ENCODE measurements at places on chromosomes 4 and X.

DNA sequence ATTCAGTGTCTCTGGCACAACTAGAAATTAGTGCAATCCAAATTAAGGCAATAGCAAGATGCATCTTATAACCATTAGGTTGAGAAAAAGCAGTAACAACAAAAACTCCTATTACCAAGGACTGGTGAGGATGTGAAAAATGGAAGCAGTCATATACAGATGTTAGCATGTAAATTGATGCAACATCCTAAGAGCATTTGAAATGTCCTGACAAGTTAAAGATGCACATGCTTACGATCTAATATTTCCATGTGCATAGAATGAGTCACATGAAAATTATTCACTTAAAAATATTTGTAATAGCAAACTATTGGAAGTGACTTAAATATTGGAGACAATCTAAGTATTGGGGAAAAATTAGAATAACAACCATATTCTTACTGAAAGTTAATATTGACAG lies 163.0 kb downstream of the FAM13A start:
- no peak for DNase-seq

DNA sequence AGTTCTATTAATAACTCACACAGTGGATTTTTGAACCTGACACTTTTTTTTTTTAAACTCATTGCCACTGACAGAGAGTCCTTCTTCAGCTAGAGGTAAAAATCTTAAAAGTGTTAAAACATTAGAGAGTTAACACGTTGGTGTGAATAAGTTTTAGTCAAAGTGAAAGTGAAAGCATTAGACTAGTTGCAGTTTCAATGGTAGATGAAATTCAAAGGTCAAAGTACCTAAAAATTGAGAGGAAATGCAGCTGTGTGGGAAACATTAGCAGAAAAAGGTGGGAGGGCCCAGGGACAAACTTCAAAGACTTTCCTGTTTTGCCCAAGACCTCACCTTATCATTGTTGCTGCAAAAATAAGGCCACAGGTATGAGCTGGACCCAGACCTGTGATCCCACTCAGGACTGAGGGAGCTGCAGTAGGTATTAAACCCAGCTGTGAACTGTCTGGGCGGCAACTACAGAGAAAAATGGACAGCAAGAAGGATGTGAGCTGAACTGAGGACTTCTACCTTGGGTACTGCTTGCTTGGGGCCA lies 17.6 kb upstream of the GABRA4 start:
- no peak for DNase-seq

- DNase-seq: no peak
These were observed 411.1 kb downstream of the TRIML1 start for GRCh38 chr4:188550296-188550695.

DNA sequence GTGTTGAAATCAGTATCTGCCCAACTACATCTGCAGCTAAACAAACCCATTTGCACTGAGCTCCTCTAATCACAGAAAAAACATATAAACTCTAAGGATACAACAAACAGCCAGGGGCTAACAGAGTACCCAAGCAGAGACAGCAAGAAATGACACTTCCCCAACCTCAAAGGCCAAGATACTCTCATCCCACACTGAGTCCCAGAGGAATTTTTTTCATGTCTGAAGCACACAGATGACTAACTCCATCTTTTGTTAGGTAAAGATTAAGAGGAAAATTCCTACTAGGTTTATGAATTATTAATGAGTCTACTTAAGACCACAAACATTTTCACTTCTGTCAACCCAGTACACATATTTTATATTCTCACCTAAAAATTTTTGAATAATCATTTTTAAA lies 31.6 kb downstream of the SEPSECS start:
- DNase-seq: no peak

DNA sequence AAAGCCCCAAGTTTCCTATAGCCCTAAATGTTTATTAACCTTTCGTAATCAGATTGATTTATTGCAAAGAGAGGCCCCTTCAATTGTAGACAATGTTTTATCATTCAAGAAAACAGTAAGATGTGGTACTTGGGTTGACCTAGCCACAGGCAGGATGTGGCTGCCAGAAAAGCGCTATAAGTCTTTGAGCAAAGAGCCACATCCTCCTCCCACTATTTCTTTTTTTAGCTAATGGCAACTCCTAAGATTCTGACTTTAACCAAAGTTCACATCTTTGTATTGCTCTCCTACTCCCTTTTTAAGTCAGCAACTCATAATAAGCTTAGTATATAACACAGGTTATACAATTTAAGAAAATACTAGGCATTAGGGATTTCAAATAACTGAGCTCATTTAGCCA lies 70.7 kb upstream of the PPP3CA start:
- peak; percentile 33 for DNase-seq

GRCh38 chr4:20591571-20591970 lies 108.7 kb upstream of the PACRGL start:
- no peak for DNase-seq

DNA sequence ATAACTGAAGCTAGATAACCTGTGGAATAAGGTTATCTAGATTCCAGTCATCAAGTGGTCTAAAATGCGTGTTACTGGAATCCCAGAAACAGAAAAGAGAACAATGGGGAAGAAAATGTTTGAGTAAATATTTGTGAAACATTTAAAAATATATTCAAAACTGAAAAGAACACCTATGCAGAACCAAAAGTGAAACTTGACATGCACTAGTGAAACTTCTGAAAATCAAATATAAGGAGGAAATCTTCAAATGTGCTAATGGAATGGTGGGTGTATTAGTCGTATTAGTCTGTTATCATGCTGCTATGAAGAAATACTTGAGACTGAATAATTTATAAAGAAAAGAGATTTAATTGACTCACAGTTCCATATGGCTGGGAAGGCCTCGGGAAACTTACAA lies 512.4 kb upstream of the KLHL4 start:
- DNase-seq: no peak

- DNase-seq: no peak
These were observed 150.6 kb downstream of the GPC3 start for GRCh38 chrX:133834771-133835170.

GRCh38 chrX:127908384-127908783 lies 143.8 kb downstream of the ACTRT1 start:
- no peak for DNase-seq

DNA sequence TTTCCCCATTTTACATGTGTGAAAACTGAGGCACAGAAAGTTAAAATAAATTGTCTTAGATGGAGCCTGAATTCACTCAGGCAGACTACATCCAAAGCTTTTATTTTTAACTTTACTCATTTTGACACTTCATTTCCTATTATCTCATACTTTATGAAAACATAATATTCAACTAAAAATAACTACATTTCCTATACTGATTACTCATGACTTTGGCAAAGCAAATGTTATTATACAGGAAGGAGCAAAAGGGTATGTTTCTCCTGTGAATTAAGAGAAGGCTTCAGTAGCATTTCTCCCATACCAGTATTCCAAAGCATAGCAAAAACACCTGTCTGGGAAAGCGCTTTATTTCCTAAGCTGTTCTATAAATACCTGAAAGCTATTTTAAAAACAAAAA lies 178.6 kb downstream of the ADAMTS3 start:
- no peak for DNase-seq

GRCh38 chrX:15448010-15448639 lies 45.0 kb downstream of the PIR start:
- no peak for DNase-seq

- no peak for DNase-seq
These were observed 360.3 kb upstream of the NOCT start for GRCh38 chr4:138655286-138655685.

DNA sequence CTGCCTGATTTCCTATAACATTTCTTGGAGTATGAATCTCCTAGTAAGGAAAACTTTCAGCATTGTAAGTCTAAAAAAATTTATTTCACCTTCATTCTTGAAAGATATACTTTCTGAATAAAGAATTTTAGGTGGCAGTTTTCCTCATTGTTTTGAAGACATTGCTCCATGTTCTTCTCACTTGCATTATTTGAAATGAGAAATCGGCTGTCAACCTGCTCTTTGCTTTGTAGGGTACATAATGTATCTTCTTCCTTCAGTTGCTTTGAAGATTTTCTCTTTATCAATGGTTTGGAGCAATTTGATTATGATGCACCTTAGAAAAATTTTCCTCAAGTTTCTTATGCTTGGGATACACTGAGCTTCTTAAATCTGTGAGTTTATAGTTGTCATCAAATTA lies 120.3 kb downstream of the EVC2 start:
- no peak for DNase-seq
